ENCODE measurements at places on chromosomes 7 and 10. TPM values are rescaled to one million over a fixed set of nuclear protein-coding genes. Genes with fewer than 3 reads are reported as not detected.

TRIM74 gene
- polyA plus RNA-seq: 0.14 TPM

MMD2 gene
- polyA plus RNA-seq: not detected

SPDYE8 gene
- polyA plus RNA-seq: not detected

INTS1 gene
- 58.0 TPM for polyA plus RNA-seq

HOXA11 gene
- not detected for polyA plus RNA-seq

HERPUD2 gene
- polyA plus RNA-seq: 11.9 TPM

FOXI2 gene
- 0.19 TPM for polyA plus RNA-seq

GPR15LG gene
- not detected for polyA plus RNA-seq

CYP3A4 gene
- polyA plus RNA-seq: not detected

ERCC6 gene
- 4.8 TPM for polyA plus RNA-seq

- H3K4me3 ChIP-seq: no peak overlapping the region
- H3K4me1 ChIP-seq: peaks cover 13% of the 10 kb centered on the region
- H3K36me3 ChIP-seq: no peaks in the 10 kb centered on the region
- no peaks in the 10 kb centered on the region for H3K27me3 ChIP-seq
Measured at GRCh38 chr7:536231-536630, 16.6 kb upstream of the PDGFA start.

GRCh38 chr7:135441791-135442190 lies 68.1 kb downstream of the CNOT4 start:
- no peak overlapping the region for H3K4me3 ChIP-seq
- H3K27me3 ChIP-seq: no peaks in the 10 kb centered on the region
- H3K27ac ChIP-seq: no peak overlapping the region
- no peaks in the 10 kb centered on the region for H3K4me1 ChIP-seq

GRCh38 chr10:59907537-59907917 lies 1.2 kb upstream of the CCDC6 start:
- peak overlapping the region; percentile 86 for H3K27ac ChIP-seq
- H3K4me3 ChIP-seq: peak overlapping the region; percentile 93
- H3K36me3 ChIP-seq: no peaks in the 10 kb centered on the region

DNA sequence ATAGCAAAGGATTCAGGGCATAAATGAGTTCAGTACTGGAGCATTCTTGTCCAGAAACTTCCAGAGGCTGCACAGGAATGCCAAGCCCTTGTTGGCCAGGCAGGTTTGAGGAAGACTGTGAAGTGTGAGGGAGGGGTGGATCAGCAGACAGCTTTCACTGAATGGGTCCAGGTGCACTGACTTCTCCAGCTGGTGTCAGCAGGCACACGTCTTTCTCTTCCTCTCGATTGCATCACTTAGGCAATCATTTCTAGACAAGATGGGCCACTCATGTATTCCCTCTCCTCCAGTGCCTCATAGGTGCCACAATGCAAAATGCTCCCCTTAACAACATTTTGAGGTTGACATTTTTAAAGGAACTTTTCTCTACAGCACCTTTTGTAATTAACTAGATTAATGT lies 15.6 kb upstream of the PLEKHS1 start:
- H3K4me3 ChIP-seq: no peak overlapping the region
- peaks cover 15% of the 10 kb centered on the region for H3K36me3 ChIP-seq

DNA sequence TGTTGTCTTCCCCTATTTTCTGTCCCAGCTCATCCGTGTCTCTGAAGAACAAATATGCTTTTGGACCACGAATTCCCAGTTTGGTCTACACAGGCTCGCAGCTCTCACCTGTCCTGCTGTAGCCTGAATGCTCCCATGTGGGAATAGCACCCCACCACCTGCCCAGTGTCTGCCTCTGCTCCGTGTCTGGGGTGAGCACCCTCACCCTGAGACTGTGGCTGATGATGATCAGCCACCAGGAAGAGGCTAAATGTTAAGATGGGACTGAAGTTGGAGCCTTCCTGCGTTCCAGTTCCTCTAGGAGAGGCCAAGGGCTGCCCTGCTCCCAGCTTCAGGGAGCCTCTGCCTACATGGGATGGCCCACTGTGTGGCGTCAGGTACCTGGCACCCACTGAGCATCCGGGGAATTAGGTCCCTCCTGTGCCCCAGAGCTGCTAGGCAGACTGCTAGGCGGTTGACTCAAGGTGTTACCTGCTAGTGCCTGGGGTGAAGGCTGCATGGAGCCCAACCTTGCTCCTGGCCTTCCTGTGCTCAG lies 3.7 kb downstream of the PGAM2 start:
- H3K4me1 ChIP-seq: peaks cover 46% of the 10 kb centered on the region
- no peak overlapping the region for H3K4me3 ChIP-seq
- no peaks in the 10 kb centered on the region for H3K27me3 ChIP-seq

GRCh38 chr10:105656856-105657255 lies 1015.8 kb downstream of the SORCS3 start:
- H3K36me3 ChIP-seq: no peaks in the 10 kb centered on the region
- no peaks in the 10 kb centered on the region for H3K4me1 ChIP-seq
- no peaks in the 10 kb centered on the region for H3K27me3 ChIP-seq
- H3K4me3 ChIP-seq: no peak overlapping the region
- H3K27ac ChIP-seq: no peak overlapping the region

DNA sequence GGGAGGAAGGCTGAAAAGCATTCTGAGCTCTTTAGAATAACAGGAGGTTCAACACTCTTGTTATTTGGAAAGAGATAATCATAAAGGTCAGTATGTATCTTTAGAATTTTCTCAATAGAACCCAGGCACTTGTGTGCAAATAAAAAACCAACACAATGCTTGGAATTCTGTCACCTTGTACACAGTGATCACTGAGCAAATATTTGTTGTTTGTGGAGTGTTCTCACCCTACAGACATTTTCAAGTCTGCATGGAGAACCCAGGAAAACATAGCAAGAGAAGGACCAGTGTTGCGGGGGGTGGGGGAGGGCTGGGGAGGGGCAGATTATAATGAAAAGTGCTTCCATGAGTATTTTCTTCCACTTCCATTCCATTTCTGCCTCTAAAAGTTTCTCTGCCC lies 87.4 kb downstream of the FAM107B start:
- H3K36me3 ChIP-seq: no peaks in the 10 kb centered on the region
- H3K4me1 ChIP-seq: no peaks in the 10 kb centered on the region
- no peak overlapping the region for H3K4me3 ChIP-seq
- no peak for DNase-seq

- no peaks in the 10 kb centered on the region for H3K4me1 ChIP-seq
- H3K36me3 ChIP-seq: no peaks in the 10 kb centered on the region
- no peaks in the 10 kb centered on the region for H3K27me3 ChIP-seq
- H3K27ac ChIP-seq: no peak within 1 kb of the TSS
- no peak within 1 kb of the TSS for H3K4me3 ChIP-seq
Measured at GRCh38 chr7:142770661-142771352, at the start of gene PRSS2. Gene PRSS2, plus strand, starts transcription at chr7:142770970. Its CDS starts 13 bp downstream, at chr7:142770983.

DNA sequence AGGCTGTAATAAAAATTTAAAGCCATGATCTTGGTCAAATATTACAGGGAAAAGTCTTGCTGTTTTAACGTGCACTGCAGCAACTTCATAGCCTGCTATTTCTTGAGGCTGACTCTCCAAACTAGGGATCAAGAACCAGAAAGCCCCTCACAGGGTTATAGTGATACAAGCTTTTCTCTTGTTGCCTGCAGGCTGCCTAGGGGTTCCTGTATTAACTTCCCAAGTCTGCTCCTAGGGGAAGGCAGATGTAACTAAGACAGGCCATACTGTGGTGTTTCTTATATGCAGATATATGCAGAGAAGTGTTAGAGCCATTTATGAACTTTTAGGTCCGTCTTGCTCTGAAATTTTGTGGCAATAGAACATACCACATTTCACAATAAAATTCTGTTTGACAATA lies 175.7 kb downstream of the FOXP2 start:
- H3K36me3 ChIP-seq: no peaks in the 10 kb centered on the region
- H3K27ac ChIP-seq: no peak overlapping the region
- no peak overlapping the region for H3K4me3 ChIP-seq
- H3K27me3 ChIP-seq: no peaks in the 10 kb centered on the region
- H3K4me1 ChIP-seq: no peaks in the 10 kb centered on the region

- DNase-seq: peak; percentile 62
- H3K4me3 ChIP-seq: peak overlapping the region; percentile 94
- H3K4me1 ChIP-seq: peaks cover 17% of the 10 kb centered on the region
- no peaks in the 10 kb centered on the region for H3K27me3 ChIP-seq
- H3K27ac ChIP-seq: peak overlapping the region; percentile 83
- no peaks in the 10 kb centered on the region for H3K36me3 ChIP-seq
Measured at GRCh38 chr10:6201516-6201975, 1.2 kb upstream of the PFKFB3 start.

DNA sequence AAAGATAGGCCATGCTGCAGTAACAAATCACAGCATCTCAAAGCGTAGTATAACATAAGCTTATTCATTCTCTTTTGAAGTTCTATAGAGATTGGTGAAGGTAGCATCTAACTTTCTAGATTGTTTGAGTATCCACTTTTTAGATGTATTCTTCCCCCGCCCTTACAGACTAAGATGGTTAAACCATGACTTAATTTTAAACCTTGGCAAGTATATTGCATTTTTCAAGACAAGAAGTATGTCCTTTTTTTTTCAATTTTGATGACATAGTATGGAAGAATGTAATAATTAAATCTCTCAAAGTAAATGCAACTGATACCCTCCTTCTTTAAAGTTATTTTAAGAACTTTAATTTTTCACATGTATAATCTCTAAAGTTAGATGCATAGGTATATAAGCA lies 190.0 kb downstream of the KCND2 start:
- H3K27ac ChIP-seq: no peak overlapping the region
- no peak for DNase-seq
- no peak overlapping the region for H3K4me3 ChIP-seq

DNA sequence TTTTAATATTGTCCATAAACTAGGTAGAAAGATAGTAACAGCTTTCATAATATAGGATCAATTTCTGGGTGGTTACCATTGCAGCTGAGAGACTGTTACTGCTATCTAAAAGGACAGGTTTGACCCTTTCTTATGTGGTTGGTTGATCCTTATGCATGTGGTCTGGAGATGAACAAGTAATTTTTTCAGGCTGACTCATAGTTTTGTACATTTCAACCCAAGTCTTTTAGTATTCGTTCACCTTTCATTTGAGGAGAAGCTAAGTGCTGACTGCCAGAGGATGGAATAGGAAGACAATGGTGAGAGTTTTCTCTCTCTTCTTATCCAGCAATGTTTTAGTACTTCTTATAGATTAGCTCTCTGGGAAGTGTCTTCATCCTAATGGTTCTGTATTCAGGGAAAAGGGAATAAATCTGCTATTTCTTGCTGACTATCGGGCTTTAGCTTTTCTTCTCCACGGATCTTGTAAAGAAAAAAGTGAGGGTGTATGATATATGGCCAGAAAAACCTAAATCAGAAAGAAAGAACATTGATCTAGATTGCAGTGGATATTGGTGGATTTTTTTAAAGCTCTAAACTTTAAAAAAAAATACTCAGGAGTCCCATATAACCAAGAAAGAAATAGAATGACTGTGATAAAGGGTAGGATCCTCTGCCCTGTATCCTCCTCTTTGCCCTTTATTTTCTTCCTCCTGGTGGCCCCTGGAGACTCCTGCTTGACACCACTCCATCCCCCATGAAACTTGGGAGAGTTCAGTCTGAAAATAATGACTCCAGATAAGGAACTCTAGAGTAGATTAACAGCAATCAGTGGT lies 88.0 kb downstream of the CPED1 start:
- H3K27ac ChIP-seq: no peak overlapping the region
- peaks cover 14% of the 10 kb centered on the region for H3K4me1 ChIP-seq
- H3K27me3 ChIP-seq: no peaks in the 10 kb centered on the region
